ENCODE measurements at places on chromosomes 4 and X.

- DNase-seq: no peak
Measured at GRCh38 chr4:81436096-81436495, 35.6 kb downstream of the RASGEF1B start.

- DNase-seq: no peak
Measured at GRCh38 chrX:68681443-68681941, 34.0 kb downstream of the STARD8 start.

- no peak for DNase-seq
Measured at GRCh38 chrX:19698122-19698521, 182.8 kb upstream of the MAP3K15 start.

GRCh38 chrX:1536712-1537030 lies 314 bp downstream of the P2RY8 start:
- DNase-seq: no peak

- no peak for DNase-seq
Measured at GRCh38 chr4:152501846-152502536, 33.9 kb downstream of the FBXW7 start.

DNA sequence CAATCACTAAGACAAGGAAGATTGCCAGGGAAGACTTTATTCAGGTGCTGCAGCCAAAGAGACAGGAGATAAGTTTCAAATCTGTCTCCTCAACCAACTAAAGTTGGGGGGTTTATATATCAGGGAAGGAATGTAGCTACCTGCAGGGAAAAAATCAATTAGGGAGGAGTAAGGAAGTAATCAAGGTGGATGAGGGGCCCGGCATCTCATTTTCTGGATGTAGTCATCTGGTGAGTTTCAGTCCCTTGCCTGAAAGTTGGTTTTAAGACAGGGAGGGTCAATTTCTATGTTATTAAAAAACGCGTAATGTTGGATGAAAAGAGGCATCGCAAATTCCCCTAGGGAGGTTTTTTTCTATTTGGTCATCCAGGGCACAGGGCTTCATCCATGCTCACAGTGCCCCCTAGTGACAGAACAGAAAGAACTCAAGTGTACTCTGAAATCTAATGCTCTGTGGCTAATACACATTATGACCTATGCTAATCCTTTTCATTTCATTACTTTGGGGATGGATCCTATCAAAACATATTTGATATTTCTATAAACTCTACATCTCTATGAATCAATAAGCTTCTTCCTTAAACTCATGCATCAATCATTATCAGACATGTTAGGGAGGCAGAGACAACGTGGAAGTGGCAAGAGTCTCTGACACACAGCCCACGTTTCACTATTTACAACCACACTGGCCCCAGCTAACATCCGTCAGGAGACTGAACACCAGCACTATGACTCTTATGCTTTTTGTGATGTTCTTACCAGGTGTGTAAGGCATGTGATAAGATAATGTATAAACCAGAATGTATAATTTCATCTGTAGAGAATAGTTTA lies 1577.0 kb upstream of the TENM3 start:
- DNase-seq: peak; percentile 10

GRCh38 chr4:17517664-17518063 lies 2.7 kb downstream of the CLRN2 start:
- DNase-seq: no peak

DNA sequence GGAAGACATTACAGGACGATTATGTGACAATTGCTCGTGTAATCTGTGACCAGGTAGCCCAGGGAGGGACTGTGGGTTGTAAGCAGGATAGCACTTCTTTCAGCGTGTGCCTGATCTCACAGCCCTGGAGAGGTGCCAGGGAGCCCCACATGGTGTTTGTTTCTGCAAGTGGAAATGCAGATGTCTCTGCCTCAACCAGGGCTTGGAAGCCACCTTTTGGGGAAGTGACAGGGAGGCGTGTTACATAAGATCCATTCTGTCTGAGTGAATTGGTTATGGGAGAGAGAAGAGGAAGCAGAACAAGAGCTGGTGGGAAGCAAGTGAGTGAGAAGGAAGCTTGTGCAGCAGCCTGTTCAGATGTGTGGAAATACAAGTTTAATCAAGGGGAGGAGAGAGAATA lies 104.5 kb upstream of the GATB start:
- DNase-seq: no peak

DNA sequence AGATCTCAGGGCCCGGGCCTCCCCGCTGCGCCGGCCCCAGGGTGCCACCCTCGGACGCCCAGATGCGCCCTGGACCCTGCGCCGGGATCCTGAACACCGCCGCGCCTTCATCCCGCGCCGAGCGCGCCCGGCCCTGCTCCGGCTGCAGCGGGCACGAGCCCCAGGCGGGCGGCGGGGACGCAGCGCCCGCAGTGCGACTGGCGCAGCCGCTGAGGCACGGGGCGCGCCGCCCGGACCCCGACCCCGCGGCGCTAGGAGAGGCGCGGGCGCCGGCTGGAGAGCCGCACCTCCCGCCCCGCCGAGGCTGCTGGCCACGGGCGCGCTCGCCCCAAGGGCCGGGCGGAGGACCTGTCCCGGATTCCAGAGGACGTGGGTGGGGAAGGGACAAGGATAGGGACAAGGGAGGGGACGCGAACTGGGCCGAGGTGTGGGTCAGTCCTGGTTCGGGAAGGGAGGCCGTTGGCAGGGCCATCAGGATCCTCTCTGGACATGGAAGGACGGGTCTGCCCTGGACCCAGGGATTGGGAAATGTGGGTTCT lies 1.1 kb downstream of the ZFYVE28 start:
- DNase-seq: no peak

DNA sequence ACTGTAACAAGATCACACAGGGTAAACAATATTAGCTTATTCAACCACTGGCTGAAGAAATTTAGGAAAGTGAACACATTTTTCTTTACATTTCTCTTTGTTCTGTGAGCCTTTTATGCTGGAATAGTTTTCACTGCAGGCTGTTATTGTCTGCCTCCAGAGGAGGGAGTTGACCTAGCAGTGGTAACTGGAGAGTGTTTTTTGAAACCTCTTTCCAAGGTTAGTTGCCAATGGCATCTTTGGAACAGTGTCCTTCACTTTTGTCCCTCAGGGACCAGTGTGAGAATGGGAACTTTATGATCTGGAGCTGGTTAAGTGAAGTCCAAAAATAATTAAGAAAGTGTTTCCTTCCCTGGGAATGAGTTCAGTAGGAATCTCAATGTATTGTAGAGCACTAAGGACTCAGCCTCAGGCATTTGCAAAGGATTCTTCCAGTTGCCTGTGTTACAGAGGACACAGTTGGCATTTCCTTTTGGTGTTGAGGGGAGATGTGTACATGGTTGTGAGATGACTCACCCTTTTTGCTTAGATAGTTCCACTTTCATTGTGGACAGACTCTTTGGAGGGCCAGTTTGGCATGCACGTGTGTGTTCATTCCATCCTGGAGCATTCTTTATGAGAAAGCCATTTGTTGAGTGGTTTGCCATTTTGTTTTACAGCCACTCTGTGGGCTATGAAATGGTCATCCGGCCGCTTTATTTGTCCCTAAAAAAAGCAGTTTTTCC lies 61.3 kb downstream of the AR start:
- DNase-seq: no peak

DNA sequence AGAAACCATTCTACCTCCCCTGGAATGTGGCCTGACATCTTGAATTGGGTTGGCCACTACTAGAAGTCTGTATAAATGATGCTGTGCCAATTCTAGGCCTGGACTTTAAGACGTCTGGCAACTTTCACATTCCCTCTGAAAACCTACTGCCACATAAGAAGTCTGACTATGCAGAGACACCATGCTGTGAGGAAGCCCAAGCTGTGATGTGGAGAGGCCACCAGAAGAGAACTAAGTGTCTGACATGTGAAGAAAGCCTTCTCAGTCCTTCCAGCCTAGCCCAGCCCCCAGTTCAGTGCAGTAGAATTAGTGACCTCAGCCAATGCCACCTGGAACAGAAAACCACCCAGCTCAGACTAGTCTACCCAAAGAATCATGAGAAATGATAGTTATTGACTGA lies 24.2 kb upstream of the FAM9C start:
- DNase-seq: no peak

DNA sequence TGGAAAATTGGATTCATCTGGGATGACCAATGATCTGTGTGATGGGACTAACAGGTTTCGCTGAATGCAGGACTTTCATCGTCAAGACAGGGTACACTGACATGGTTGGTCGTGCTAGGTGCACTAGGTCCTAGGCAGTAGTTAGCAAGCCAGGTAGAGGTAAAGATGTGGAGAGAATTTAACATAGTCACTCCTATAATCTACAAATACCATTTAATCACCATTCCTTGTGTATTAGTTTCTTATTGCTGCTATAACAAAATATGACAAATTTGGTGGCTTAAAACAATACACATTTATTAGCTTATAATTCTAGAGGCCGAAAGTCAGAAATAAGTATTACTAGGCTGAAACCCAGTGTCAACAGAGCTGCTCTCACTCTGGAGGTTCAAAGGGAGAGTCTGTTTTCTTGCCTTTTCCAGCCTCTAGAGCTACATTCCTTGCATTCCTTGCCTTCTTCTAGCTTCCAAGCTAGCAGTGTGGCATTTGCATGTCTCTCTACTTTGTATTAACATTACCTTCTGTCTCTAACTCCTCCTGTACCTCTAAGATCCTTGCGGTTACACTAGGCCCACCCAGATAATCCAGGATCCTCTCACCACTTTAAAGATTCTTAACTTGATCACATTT lies 98.7 kb upstream of the GRIA3 start:
- no peak for DNase-seq

DNA sequence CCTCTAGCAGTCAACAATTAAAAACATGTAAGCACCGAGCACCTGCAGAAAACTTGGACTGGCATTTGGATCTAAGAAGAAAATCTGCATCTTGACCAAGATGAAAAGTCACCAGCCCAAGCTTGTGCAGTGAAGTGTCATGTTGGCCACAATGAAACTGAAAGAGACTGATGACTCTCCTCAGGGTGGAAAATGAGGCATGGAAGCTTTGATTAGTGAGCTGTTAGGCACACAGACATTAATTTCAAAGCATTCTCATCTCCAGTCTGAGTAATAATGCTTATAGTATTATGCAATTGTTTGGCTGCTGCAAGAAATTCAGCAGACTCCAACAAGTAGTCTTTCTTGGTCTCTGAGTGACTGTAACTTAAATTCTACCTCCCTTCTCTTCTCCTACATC lies 150.1 kb downstream of the AR start:
- no peak for DNase-seq

DNA sequence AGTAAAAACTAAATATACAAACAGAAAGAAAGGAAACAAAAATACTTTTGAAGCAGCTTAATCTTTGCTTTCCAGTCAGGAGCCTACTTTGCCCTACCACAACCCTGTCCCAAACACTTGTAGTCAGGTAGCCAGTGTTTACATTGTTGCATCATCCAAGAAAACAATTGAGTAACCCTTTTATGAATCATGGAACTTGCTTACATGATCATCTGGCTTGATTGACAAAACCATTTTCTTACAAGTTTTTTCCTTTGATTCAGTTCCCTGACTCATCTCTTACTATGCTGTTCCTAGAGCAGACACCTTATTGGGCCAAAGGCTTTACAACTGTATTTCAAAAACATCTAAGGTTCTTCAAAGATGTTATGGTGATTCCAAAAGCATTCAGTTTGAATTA lies 740.1 kb downstream of the KLHL13 start:
- no peak for DNase-seq

- DNase-seq: no peak
Measured at GRCh38 chr4:26822546-26822945, 38.1 kb upstream of the STIM2 start.

DNA sequence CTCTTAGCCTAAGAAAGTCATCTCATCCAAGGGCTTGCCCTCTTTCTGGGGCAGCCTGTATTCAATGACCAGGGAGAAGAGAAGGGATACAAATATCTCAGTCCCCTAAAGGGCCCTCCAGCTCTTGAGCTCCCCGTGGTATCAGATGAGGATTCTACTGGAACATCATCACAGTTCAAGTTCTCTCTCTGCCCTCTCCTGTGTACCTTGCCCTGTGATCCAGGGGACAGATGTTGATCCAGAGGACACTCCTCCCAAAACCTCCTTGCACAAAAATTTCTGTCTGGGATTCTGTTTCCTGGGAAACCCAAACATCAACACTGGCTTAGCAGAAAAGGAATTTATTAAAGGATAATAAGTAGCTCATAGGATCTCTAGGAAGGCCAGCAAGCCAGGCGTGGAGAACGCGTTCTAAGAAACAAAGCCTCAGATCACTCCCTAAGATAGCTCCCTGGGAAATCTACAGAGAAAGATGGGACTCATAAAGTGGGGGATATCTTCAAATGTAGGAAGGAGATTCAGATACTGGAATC lies 296.3 kb upstream of the KLF3 start:
- DNase-seq: no peak

DNA sequence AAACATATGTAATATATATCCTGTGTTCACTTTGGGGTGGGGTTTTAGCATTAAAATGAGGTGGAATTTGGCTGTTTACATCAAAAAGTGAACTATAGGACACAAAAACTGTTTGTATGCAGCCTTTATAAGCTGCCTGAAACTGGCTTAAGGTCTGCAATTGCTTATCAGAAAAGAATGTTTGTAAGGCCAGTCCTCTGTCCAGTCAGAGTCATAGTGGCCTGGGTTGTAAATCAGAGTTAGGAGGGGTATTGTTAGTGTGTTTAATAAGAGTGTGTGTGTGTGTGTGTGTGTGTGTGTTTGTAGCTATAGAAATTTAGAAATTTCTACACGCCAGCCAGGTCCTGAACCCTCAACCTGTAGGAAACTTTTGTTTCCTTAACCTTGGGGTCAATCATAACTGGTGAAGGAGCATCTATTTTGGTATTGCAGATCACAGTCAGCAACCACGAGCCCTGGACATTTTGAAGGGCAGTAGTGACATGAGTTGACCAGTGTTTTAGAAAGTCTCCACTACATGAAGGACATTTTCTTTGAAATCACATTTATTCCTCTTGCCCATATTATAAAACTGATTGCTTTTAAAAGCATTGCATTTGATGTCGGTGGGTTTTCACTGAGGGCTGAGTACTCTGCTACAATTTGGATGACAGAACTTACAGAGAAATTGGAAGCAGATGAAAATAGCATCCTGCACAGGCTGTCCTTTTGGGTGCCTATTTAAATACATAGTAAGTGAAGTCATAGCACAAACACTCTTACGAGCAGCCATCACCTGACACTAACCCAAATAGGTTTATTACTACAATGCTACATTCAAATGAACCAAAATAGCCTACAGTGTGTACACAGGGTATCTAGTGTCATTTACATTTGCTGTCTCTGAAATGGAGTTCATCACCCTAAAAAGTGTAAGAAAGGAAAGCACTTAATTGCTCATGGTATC lies 11.2 kb upstream of the TMEM154 start:
- no peak for DNase-seq

DNA sequence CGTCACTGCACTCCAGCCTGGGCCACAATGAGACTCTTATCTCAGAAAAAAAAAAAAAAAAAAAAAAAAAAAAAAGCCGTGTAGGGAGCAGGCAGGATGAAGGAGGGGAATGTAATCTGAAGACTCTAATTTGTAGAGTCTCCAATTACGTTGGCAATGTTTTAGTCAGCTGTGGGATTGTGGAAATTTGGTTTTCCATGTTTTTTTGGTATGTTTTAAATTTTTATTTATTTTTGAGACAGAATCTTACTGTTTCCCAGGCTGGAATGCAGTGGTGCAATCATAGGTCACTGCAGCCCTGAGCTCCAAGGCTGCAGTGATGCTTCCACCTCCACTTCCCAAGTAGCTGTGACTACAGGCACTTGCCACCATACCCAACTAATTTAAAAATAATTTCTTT lies 56.5 kb downstream of the NSD2 start:
- no peak for DNase-seq

- DNase-seq: no peak
Measured at GRCh38 chr4:69832326-69833030, 27.5 kb downstream of the SULT1E1 start.

Data from GM12892 (cell line).